LNCaP clone FGC (cell line): ENCODE measurements at places on chromosomes 12 and 14.

DNA sequence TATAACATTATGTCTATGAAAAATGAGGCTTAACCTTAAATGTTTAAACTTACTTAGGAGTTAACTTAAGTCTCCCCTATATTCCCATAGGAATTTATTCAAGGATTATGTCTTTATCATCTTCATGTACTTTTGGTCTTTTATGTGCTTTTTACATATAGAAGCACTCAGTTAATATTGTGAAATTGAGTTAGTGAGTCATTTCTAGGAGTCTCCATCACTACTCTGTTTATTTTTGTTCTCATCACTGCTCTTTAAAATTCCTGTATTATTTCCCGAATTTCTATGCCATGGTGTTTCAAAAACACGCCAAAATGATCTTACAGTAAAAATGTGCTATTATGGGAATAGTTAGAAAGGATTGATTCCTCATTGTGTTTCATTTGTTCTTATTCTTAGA is 31.6 kb downstream of the TBC1D15 start:
- no peak for DNase-seq

GRCh38 chr12:46843811-46844210 is 18.0 kb upstream of the SLC38A4 start:
- no peak for DNase-seq

GRCh38 chr14:44701563-44702263 is 194.6 kb upstream of the FSCB start:
- DNase-seq = no peak

DNA sequence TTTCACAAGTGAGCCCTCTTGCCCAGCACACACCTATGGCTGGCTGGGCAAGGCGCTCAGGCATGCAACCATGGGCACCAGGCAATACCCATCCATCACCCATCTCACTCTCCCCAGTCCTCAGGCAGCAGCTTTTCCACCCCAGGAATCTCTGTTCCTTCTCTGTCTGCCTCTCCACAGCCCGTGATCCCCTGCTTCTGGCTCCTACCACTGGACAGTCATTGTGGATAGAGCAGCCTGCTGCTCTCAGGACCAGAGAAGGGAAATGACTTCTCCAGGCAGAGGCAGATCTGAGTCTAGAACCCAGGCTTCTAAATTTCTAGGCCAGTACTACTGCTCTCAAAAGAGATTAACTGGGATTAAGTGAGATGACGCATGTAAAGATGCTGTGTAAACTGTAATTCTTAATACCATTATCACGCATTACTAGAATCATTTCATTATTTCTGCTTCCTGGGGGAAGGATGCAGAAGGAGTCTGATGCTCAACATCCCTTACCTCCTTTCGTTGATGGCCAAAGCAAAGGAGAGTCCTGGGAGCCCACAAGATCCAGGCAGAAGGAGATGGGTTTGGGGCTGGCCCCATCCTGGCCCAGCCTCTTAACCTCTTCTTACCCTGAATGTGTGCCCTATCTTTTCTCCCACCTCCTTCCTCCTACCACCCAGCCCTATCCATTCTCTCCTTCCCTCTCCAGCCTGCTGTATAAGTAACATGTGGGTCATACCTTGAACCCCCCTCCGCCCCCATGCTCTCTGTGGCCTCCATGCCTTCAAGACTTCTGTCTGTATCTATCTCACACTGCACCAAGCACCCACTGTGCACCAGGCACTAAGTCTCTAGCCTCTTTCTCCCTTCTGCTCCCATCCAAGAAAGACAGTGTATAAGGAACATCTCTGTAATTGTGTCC is 4.8 kb upstream of the AQP5 start:
- DNase-seq = no peak

DNA sequence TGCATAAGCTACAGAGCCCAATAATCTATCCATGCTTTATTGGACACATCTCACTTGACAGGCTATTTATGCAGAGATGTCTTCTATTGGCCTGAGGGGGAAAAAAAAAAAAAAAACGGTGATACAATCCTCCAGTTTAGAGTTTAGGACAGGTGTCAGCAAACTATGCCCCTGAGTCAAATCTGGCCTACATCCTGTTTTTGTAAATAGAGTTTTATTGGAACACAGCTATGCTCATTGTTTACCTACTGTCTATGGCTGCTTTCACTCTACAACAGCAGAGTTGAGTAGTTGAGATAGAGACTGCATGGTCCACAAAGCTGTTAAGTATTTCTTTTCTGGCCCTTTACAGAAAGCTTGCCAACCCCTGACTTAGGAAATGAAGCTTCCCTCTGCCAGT is 403.1 kb downstream of the C12orf75 start:
- DNase-seq = peak; percentile 30

- no peak for DNase-seq
Measured at GRCh38 chr12:63919756-63920155, 75.3 kb downstream of the SRGAP1 start.

GRCh38 chr12:2877953-2878732 is 1.1 kb downstream of the RHNO1 start:
- DNase-seq = no peak

- DNase-seq = no peak
Measured at GRCh38 chr14:68520637-68521556, 272.0 kb downstream of the ZFP36L1 start.

DNA sequence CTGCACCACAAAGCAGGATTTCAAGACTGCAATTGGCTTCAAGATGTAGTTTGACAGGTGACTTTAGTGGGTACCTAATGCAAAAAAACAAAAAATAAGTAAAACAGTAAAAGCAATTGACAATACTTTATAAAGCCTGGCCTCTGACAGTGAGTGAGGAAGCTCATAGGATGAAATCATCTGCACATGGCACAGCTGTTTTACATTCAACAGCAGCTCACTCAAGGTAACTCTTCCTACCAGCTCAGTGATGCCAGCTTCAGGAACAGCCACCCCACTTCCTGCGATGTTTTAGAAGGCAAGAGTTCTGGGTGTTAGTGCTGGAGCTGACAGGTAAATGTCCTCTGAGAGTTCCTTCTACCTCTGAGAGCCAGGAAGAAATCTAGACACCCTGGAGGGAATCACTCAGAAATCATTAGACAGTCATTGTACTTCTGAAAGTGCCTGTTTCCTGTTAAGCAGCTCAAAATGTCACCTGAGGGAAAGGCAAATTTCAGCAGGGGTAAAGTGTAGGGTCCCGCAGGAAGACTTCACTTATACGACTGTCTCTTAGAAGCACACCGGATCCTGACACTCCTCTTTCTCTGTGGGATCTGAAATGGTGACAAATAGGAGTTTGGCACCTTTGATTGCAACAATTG is 99.9 kb downstream of the FOXN3 start:
- DNase-seq = no peak

- peak; percentile 86 for DNase-seq
Measured at GRCh38 chr12:13101821-13102375, 1.6 kb downstream of the GSG1 start.

DNA sequence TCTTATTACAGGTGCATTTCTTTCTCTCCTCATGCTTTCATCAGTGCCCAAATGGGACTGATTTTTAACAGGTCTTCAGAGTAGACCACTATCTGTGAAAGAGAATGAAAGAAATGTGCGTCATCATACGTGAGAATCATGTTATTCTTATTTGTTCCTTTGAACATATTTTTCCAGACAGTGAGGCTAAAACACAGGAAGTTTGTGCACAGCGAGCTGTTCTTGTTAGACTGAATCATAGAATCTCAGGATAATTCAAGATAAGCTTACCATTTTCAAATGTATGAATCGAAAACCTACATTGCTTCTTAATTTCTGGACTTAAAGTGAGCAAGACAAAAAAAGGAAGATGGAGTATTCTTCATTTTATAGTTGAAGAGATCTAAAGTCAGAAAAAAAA is 383.1 kb downstream of the EGLN3 start:
- no peak for DNase-seq

- DNase-seq = no peak
Measured at GRCh38 chr12:52735816-52736632, 32.7 kb upstream of the KRT77 start.

- DNase-seq = no peak
Measured at GRCh38 chr14:40354754-40355153, 922.5 kb upstream of the FBXO33 start.

DNA sequence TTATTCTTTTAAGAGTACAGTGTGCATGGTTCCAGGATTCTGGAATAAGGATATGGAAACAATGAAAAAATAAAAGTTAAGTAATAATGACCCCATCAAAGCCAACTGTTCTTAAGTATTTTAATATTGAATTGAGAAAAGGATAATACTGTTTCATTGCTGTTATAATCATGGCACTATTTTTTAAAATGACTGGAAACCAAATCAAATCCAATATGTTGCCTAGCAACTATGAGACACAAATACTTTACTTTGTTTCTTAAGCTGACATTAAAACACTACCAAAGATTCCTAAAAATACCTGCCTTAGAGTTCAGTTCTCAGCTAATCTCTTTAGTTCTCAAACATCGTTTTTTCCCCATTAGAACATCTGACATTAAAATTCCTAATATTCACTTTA is 66.4 kb upstream of the OTOGL start:
- no peak for DNase-seq

- no peak for DNase-seq
Measured at GRCh38 chr12:3456809-3457208, 34.2 kb upstream of the PRMT8 start.

- no peak for DNase-seq
Measured at GRCh38 chr14:95685978-95686922, at the start of gene TCL1B. Gene TCL1B, plus strand, starts transcription at chr14:95686426. Its CDS starts 42 bp downstream, at chr14:95686468.

DNA sequence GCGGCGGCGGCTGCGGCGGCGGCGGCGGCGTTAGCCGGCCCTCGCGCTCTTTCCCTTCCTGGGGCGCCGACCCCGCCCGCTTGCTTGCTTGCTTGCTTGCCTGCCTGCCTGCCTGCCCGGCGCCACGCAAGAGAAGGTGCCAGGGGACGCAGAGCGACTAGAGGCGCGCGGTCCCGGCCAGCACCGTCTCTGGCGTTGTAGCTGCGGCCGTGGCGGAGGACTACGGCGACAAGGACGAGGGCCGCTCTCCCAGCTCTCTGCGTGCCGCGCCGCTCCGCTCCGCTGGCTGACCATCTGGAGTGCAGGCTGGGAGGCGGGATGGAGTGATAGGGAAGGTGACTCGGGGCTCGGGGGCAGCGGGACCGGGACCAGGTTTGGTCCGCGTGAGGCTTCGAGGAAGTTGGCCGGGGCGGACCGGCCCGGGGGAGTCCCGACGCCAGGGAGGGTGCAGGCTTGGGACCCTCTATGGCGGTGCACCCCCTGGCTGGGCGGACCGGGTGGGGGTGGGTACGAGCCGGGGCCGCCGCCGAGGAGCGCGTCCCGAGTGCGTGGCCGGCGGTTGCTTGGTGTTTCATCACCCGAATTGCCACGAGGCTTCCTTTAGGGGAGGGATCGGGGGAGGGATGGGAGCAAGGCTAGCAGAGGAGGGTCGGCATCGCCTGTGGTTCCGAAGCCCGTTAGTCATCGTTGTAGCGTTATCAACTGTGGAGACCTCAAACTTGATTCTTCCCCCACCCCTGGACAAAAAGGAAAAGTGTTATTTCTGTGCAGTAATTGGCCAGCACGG is 471 bp downstream of the XPOT start:
- no peak for DNase-seq

- DNase-seq = no peak
Measured at GRCh38 chr12:42756841-42757623, 167.5 kb upstream of the PRICKLE1 start.

DNA sequence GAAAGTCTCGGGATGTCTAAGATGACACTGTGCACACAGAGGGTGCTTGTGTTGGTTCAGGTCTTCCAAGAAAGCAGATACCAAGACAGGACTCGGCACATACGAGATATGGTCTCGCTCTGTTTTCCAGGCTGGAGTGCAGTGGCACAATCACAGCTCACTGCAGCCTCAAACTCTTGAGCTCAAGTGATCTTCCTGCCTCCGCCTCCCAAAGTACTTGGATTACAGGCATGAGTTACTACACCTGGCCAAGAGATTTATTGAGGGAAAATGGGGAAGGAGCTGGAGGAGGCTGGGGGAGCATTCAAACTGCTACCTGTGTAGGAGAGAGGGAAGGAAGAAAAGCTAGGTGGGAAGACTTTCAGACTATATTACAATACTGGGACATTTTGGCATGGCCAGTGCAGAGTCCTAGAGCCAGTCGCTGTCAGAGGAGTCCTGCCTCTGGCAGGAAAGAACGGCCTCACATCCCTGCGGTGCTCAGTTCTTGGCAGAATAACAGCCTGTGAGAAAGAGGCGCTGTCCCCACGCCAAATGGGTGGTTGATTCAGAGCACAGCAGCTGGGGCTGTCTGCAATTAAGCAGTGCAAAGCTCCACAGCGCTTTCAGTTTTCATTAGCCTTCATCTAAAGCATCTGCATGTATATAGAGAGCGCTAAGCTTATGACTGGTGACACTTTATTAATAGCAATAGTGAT is 18.3 kb downstream of the SLC17A8 start:
- DNase-seq = no peak

DNA sequence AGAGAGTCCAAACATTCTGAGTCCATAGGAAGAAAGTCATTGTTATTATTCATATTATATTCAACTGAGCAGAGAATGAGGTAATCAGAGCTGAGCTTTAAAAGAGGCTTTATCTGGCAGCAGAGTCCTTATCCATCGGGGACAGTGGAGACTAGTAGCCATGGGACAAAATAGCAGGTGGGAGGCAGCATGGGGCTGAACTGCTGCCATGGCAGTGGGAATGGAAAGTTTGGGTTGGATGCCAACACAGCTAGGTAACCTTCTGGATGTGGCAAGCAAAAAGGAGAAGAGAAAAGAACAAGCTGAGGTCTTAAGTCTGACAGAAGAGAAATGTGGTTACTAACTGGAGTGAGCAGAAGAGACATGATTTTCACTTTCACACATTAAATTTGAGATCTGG is 71.0 kb upstream of the CDKN3 start:
- DNase-seq = no peak

GRCh38 chr14:61477712-61478462 is 156.5 kb downstream of the PRKCH start:
- no peak for DNase-seq

GRCh38 chr14:94761997-94762377 is 7.9 kb downstream of the GSC start:
- DNase-seq = no peak

- DNase-seq = no peak
Measured at GRCh38 chr14:94016446-94016976, 9.6 kb upstream of the OTUB2 start.

DNA sequence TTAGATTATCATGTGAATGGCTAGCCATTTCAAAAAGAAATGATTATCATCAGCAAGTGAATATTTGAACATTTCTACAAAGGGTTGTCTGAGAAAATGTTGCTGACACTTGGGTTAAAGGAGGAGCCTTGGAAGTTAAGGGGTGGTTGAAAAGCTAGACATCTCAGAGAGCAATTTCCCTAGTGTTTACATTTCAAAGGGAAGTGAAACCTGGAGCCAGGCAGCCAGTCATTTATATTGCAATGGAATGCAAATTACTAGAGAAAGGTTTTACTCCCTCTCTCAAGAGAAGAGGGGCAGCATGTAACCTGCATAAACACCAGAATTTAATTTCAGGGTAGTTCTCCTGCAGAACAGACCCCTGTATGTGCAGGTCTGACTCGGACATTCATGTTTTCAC is 279.0 kb downstream of the SLC16A7 start:
- DNase-seq = no peak
